ENCODE measurements at places on chromosomes 4 and X.

GRCh38 chr4:86497980-86498862, 95.9 kb upstream of the PTPN13 start:
- DNase-seq, result peak; percentile 66

GRCh38 chr4:184860018-184860779, 34.4 kb upstream of the ACSL1 start:
- peak; percentile 35 for DNase-seq

DNA sequence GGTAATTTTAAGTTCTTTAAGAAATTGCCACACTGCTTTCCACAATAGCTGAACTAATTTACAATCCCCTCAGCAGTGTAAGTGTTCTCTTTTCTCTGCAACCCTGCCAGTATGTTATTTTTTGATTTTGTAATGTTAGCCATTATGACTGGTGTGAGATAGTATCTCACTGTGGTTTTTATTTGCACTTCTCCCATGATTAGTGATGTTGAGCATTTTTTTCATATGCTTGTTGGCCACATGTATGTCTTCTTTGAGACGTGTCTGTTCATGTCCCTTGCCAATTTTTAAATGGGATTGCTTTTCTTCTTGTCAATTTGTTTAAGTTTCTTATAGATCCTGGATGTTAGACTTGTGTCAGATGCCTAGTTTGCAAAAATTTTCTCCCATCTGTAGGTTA, 86.1 kb downstream of the BMP3 start:
- no peak for DNase-seq

- DNase-seq, result no peak
These were observed 18.8 kb upstream of the VSIG1 start for GRCh38 chrX:108025954-108026600.

DNA sequence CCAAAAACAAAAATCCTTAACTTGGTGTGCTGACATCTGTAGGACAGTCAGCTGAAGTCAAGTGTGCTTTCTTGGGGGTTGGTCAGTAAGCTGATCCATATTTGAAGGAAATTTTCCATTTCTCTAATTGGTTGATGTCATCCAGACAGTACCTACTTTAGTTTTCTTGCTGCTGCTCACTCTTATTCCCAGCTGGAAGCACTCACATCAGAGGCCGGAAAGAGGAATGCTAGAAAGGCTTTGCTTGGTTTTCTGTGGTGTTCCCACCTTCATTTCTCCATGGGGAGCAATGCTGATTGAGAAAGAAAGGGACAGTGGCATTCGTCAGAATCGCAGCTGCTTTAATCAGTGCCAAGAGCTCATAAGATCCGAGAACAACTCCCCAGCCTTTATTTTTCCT, 227.0 kb downstream of the C4orf33 start:
- no peak for DNase-seq

DNA sequence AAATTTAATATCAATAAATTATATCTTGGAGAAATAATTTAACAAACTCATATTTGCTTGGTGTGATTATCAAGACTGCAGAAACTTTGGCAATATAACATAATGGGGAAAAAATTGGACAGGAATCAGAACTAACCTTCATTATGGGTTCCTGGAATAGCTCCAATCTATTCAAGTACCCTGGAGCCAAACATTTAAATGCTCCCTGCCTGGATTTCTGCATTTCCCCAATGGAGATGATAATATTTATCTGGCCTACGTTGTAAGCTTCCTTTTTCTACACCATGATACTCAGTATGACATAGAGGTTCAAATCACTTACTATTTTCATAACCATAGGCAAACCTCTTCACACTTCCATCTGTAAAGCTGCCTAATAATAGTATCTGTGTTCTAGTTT, 326.8 kb downstream of the TRIML1 start:
- no peak for DNase-seq

- DNase-seq, result no peak
These were observed 18.9 kb downstream of the TMEM175 start for GRCh38 chr4:951186-951585.

GRCh38 chrX:9438933-9439494, 25.8 kb upstream of the TBL1X start:
- no peak for DNase-seq

DNA sequence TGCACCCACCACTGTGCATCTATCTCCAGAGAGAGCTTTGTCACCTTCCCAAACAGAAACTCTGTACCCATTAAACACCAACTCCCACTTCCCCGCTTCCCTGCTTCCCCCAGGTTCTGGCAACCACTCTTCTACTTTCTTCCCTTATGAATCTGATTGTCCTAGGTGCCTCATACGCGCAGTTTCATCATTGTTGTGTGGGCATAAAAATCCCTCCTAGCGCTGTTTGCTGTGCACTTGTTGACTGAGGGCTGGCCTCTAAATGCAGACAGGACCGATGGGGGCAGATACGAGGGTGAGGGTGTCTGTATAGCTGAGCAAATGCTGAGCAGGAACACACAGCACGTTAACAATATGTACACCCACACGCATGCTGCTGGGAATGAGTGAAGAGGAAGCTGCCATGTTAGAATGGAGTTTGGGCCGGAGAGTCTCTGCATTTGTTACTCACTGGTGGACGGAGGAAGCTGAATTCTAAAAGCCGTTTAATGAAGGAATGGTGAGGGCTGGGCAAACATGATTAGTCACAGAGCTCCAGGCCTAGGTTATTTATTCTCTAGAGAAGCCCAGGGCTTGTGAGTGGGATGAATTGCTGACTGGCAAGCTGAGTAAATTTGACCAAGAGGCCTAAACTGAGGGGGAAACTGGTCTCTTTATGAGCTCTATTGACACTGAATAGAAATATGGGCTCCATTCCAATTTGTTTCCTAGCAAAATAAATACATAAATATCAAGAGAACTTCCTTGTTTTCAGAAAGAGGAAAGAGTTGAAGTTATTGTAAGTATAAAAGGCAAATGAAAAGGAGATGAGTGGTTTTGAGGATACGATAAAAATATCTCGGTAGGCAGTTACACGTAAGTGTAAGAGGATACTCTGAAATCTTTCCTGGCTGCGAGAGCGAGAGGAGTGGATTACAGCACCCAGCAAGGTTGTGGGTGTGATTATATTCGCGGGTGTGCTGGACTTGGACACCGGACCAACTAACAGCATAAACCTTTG, 95.9 kb upstream of the RPS6KA3 start:
- no peak for DNase-seq

DNA sequence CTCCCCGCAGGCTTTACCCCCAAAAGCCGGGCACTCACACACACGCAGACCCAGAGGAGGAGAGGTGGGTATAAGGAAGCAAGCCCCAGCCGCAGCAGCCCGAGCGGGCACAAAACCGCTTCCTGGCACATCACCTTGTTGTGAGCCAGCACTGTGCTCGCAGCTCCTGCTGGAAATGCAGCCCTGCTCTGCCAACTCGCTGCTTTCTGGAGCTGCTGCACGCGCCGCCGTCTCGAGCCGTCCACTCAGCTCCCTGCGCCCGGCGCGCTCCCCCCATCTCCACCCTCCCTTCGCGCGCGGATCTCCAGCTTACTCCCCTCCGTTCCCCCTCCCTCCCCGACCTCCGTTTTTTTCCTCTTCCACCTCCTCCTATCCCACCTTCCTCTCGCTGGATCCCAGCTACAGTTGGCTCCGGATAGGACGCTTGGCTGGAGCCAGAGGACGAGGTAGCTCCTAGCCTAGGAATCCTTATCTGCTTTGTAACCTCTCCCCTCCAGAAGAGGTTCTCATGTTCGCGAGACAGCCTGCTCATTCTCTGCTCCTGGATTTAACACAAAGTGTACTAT, at the start of gene SPOCK3:
TSS of gene SPOCK3 (minus strand) at position 179 of the 566 bp plus-strand sequence.
- peak; percentile 26 for DNase-seq

DNA sequence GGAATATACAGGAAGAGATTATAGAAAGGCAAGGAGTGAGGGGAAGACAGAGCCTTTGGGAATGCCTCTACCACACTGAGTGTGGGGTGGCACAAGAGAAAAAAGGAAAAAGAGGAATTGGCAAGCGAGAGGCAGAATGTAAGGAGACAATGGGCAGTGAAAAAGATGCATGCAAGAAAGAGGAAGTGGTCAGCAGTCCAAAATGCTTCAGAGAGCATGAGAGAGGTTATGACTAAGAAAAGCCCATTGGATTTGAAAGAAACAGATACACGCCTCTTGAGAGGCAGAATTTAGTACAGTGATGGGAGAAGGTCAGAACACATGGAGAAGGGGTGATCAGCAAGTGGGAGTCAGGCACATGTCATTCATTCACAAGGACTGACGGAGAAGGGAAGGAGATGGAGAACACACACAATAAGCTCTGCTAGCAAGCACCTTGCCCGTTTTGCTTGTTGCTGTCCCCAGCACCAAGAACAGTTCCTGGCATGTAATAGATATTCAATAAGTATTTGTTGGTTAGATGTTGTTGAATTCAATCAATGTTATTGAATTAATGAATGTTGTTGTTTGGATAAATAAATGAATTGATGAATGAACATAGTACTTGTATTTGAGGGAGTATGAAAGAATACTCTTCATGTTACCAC, 6.3 kb downstream of the DCHS2 start:
- DNase-seq, result no peak

DNA sequence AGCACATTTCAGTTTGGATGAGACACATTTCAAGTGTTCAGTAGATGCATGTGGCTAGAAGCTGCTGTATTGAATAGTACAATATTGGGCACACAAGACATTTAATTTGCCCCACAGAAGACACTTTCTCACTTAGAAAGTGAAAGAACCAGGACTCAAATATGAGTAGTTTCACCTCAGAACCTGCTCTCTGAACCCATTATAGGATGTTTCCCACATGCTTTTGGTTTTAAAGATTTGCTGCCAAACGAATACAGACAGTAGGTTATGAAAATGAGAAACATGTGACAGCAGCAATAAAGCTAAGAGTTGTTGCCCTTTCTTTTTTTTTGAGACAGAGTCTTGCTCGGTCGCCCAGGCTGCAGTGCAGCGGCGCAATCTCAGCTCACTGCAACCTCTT, 32.3 kb downstream of the C4orf54 start:
- peak; percentile 79 for DNase-seq

DNA sequence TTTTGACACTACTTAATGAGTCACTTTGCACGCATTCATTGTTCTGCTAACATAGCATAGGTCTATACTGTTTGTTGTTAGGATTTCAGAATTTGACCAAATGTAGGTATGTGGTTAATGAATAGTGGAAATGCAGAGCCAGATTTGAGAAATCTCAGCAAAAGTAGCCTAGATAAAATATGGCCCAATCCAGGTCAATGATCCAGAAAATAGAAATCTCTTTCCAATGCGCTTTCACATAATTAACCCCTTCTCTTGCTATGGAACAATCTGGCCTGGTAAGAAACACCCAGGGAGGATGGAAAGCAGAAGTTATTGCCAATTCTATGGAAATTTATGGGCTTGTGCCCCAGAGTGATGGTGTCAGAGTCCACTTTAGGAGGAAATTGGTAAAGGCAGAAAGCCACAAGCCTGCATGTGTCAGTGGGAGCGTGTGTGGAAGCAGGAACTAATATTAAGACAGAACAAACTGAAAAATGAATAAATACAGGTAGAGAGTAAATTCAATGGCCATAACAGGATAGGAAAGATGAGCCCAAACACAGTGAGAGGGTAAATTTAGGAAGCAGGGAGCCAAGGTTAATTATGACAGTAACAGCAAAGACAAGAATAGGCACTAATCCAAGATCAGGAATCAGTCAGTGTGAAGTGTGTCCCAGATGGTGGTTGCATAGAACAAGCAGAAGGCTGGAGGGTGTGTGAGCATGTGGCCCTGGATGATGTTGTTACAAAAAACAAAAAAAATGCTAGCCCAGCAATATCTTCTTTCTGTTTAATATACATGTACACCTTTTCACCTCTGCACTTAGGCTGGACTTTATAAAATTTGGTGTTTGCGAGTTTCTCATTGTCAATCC, 102.9 kb downstream of the SYTL5 start:
- DNase-seq, result no peak

DNA sequence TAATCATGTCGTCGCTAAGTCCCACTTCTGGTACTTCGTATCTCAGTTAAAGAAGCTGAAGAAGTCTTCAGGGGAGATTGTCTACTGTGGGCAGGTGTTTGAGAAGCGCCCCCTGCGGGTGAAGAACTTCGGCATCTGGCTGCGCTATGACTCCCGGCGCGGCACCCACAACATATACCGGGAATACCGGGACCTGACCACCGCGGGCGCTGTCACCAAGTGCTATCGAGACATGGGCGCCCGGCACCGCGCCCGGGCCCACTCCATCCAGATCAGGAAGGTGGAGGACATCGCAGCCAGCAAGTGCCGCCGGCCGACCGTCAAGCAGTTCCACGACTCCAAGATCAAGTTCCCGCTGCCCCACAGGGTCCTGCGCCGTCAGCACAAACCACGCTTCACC, 11.3 kb downstream of the PNCK start:
- DNase-seq, result peak; percentile 15

DNA sequence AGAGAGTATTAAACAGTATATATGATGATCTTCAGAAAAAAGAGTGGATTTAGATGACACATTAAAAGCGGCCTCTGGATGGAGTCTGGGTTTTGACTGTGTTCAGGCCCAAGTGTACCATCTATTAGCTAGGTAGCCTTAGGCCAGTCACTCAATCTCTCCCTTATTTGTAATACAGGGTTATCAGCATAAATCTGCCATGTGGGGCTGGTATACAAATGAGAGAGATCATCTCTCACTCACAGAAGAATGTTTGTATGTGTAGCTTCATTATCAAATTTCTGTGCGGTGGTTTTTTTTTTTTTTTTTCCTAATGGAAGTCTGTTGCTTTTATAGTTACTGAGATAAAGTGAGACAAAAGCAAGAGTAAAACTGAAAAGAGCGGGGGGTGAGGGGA, 12.7 kb downstream of the SLC2A9 start:
- no peak for DNase-seq

GRCh38 chr4:7439699-7440098, 5.0 kb upstream of the PSAPL1 start:
- DNase-seq, result no peak

GRCh38 chr4:181870326-181870725, 372.9 kb upstream of the TENM3 start:
- no peak for DNase-seq

GRCh38 chrX:41001327-41001726, 83.9 kb upstream of the USP9X start:
- DNase-seq, result no peak

DNA sequence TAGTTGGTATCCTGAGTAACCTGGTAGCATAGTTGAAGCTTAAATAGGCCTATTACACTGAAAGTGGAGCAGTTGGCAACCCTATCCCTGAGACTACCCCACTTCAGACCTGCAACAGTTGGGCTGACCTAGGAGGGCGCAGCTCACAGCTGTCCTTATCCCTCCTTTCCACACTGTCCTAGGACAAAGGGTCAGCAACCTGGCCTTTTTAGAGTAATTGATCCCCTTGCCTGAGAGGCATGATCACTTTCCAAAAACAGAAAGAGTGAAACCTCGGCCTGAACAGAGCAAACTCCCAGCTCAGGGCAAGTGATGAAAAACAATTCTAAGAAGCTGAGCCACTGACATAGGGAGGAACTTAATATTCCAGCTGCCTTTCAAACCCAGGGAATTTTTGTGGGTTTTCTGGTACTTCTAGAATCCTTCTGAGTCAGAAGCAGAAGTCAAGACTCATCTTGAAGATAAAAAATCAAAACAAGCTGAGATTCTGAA, 94.9 kb upstream of the MYOZ2 start:
- DNase-seq, result no peak

GRCh38 chrX:49876750-49877149, 2.5 kb upstream of the USP27X start:
- DNase-seq, result peak; percentile 56

Measured in MM.1S (cell line).